ENCODE measurements at places on chromosomes 7 and 10. TPM values are rescaled to one million over a fixed set of nuclear protein-coding genes. Genes with fewer than 3 reads are reported as not detected.

The GPR26 gene
- total RNA-seq: 1.8 TPM

- DNase-seq: no peak
Measured at GRCh38 chr7:1529383-1530116, 952 bp upstream of the MAFK start.

DNA sequence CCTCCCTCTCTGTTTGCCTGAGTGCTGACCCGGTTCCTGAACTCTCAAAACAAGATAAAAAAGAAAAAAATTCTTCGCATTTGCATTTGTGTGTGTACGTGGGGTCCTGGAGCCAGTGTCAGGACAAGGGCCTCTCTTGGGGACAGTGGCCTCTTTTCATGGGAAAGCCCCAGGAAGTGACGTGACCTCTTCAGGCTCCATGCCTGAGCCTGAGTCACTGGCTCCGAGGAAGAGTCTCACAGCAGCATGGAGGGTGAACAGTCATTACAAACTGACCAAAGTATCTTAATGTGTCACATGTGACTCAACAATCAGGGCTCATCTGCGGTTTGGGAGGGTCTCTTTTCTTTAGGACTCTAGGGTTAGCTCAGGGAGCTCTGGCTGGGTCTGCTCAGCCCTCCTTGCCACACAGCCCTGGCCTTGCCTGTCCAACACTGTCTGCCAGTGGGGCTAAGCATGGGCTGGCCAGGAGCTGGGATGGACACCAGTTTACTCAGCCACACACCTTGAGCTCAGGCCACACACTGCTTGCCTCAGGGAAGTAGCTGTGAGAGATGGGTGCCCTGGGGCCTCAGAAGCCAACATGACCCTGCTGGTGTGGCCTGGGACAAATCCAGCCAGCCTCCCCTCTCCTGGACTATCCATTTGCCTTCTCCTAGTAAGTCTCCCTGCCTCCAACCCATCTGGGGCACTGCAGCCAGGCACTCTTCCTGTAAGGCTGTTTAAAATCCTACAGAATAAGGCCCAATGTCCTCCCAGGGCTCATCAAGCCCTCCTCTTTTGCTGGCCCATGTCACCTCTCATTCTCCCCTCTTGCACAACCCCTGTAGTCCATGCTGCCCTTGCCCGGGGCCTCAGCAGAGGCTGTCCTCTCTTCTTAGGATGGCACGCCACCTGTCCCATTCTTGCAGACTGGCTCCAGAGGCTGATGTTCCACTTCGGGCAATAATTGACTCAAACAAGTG lies 10.5 kb downstream of the TMEM273 start:
- DNase-seq: peak; percentile 55

DNA sequence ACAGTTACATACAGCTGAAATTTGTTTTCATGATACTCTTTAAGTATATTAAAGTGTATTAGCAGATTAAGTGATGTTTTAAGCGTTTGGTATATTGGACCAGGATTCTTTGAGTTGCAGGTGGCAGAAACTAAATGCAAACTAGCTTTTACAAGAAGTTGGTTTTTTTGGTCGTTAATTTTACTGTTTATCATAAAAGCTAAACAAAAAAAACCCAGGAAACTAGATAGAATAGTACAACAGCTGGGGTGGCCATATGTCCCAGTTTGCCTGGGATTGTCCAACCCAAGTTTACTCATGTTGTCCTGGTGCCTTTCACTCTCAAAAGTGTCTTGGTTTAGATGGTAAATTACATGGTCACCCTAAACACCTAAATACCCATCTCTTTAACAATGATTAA lies 108.7 kb downstream of the PHTF2 start:
- no peak for DNase-seq

GRCh38 chr10:69817078-69817581 lies 15.4 kb downstream of the COL13A1 start:
- DNase-seq: no peak

DNA sequence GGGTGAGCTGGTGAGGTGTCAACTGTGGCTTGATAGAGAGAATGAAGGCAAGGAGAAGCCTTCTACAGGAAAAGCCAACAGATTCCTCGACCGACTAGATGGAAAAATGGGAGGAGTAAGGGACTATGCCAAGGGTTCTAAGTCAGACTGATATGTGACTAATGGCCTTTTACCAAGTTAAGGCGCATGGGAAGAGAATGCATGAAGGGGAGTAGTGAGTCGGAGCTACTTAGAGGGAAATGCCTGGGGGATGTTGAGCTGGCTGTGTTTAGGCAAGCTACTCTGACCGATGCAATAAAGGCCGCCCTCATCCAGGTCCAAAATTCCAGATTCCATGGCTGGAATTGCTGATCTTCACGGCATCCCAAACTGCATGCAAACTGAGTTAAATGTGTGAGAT lies 48.2 kb downstream of the APBB1IP start:
- no peak for DNase-seq

DNA sequence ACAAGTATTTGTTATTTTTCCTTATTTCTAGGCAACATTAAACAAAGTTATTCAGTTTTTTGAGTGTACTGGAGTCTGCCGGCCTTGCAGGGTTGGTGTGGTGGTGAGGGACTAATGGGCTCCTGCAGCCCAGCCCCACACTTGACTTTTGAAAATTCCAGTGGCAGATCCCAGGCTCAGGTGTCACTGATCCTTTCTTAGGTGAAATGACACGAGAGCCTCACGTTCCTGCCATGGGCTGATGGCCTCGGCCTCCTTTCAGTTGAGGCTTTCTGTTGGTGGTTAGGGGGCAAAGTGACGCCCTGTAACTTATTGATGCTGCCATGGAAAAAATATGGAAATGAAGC lies 117.9 kb downstream of the NKX6-2 start:
- DNase-seq: no peak
